ENCODE measurements at places on chromosomes 5 and 9. TPM values are rescaled to one million over a fixed set of nuclear protein-coding genes. Genes with fewer than 3 reads are reported as not detected.

The SLIT3 gene
- total RNA-seq: 70.0 TPM

The PTGES gene
- total RNA-seq: 2.1 TPM

The SPINK6 gene
- not detected for total RNA-seq

The PRR7 gene
- total RNA-seq: 2.1 TPM

The TAF11L5 gene
- not detected for total RNA-seq

The F2RL2 gene
- total RNA-seq: 1.2 TPM

DNA sequence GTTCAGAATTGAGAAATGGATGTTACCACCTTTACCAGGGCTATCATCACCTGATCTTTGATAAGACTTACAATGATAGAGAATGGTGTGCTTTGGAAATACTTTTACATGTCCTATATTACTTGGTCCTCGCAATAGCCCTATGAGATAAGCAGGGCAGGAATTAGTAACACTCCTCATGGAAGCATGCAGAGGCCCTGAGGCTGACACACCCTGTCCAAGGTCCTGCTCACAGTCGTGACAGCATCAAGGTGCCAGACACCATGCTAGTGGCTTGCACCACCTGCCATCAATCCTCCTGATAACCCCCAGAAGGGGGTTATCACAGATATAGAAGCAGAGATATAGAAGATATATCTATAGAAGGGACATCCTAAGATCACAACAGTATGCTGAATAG is 216.8 kb upstream of the TBC1D2 start:
- H3K4me1 ChIP-seq: no peaks in the 10 kb centered on the region
- DNase-seq: no peak
- no peaks in the 10 kb centered on the region for H3K36me3 ChIP-seq
- H3K27me3 ChIP-seq: no peaks in the 10 kb centered on the region
- no peak overlapping the region for H3K27ac ChIP-seq

DNA sequence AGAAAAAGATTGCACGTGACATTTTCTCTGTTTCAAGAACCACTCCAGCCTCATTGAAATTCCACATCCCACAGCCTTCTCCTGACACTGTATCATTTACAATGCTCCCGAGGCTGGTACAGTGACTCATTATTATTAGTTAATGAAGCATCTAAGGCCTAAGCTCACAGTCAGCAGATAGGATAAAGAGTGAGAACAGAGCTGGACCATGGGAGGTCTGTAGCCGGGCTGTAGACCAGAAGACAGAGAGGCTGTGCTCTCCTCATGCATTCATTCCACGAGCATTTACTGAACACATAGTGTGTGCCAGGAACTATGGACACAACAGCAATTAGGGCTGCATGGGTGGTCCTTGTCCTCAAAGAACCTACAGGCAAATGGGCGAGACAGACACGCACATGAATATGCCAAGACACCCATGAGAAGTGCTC is 47.3 kb upstream of the GALNT10 start:
- no peak overlapping the region for H3K4me3 ChIP-seq
- DNase-seq: no peak
- H3K27ac ChIP-seq: no peak overlapping the region
- peaks cover 8% of the 10 kb centered on the region for H3K4me1 ChIP-seq

GRCh38 chr5:169384661-169385060 is 83.7 kb upstream of the SLIT3 start:
- no peaks in the 10 kb centered on the region for H3K36me3 ChIP-seq
- H3K4me3 ChIP-seq: no peak overlapping the region
- H3K4me1 ChIP-seq: no peaks in the 10 kb centered on the region
- no peaks in the 10 kb centered on the region for H3K27me3 ChIP-seq
- no peak overlapping the region for H3K27ac ChIP-seq
- DNase-seq: no peak

- no peak for DNase-seq
- no peak overlapping the region for H3K27ac ChIP-seq
- H3K4me1 ChIP-seq: no peaks in the 10 kb centered on the region
These were observed 32.0 kb downstream of the FGF18 start for GRCh38 chr5:171451421-171451820.

DNA sequence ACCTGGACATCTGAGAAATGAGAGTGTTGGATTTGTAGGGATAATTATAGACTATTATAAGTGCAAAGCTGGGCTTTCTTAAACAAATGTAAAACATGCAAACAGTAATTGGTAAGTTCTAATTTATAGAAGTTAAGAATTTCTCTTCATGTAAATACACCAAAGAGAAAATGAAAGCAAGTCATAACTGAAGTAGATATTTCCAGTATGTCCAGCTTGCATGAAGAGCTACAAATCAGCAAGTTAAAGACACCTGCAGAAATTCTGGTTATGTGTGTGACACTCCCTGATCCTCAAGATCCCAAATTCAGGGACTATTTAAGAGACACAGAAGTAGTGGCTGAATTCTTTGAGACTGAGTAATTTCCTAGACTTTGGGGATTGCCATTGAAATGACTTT is 308.9 kb downstream of the TLE4 start:
- no peak overlapping the region for H3K4me3 ChIP-seq
- H3K4me1 ChIP-seq: no peaks in the 10 kb centered on the region
- no peaks in the 10 kb centered on the region for H3K36me3 ChIP-seq
- no peaks in the 10 kb centered on the region for H3K27me3 ChIP-seq
- DNase-seq: no peak
- H3K27ac ChIP-seq: no peak overlapping the region

DNA sequence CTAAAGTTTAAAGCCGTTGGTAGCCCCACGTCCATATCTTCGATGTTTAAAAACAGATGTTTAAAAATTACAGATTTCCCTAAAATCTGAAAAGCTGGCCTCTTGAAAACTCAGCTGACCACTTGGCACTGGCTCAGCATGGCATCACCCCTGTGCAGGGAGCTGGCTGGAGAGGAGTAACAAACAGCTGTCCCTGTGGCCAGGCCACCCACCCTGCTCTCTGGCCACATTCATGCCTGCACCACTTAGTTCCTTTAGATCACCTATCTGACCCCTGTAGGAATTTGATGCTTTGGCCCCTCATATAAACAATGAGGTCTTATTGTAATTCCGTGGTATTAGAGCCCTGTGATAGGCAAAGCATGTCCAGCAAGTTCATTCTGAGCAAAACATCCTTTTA is 107.5 kb downstream of the FRMD3 start:
- H3K4me3 ChIP-seq: no peak overlapping the region
- no peaks in the 10 kb centered on the region for H3K27me3 ChIP-seq
- H3K36me3 ChIP-seq: no peaks in the 10 kb centered on the region

- H3K27me3 ChIP-seq: no peaks in the 10 kb centered on the region
- H3K36me3 ChIP-seq: no peaks in the 10 kb centered on the region
- H3K4me3 ChIP-seq: no peak overlapping the region
These were observed 89.7 kb downstream of the MLLT3 start for GRCh38 chr9:20532584-20532983.

DNA sequence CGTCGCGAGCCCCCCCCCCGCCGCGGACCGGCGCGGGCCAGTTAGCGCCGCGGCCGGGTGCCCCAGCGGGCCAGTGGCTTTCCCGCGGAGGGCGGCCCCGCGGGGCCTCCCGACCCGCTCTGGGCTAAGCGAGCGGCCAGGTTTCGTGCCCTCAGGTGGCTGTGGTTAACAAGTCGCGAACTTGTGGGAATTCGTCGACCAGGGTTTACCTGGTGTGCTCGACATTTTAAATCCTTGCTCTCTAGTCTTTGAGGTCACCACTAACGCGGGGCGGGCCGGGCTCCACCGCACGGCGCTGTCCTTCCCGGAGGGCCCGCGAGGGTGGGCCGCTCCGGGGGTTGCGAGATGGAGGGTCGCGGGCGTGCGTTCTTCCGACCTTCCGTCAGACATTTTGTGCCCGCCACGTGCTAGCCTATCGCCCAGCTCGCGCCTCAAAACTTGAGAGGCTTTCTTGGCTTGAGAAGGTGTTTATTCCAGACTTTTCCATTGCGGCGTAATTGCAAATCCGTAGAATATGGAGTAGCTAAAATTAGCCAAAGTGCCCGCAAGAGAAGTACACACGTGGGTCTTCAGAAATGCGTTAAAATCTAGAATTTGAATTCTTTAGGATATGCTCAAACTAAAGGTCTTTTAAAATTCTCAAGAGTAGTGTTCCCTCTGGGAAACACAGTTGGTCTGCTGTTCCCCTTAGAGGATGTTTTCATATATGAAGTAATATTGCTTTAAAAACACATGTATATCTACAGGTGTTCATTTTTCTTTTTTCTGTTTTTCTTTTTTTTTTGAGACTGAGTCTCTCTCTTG is 2.1 kb downstream of the ANP32B start:
- H3K36me3 ChIP-seq: no peaks in the 10 kb centered on the region
- peaks cover 43% of the 10 kb centered on the region for H3K4me1 ChIP-seq
- DNase-seq: no peak
- no peaks in the 10 kb centered on the region for H3K27me3 ChIP-seq
- H3K4me3 ChIP-seq: peak overlapping the region; percentile 98
- H3K27ac ChIP-seq: peak overlapping the region; percentile 96

- H3K4me1 ChIP-seq: no peaks in the 10 kb centered on the region
- H3K27me3 ChIP-seq: no peaks in the 10 kb centered on the region
- no peak for DNase-seq
- no peak overlapping the region for H3K27ac ChIP-seq
- H3K4me3 ChIP-seq: no peak overlapping the region
These were observed 335.7 kb upstream of the IZUMO3 start for GRCh38 chr9:24881361-24881760.

GRCh38 chr5:547086-547924 is 23.1 kb upstream of the SLC9A3 start:
- no peaks in the 10 kb centered on the region for H3K4me1 ChIP-seq
- H3K27me3 ChIP-seq: peaks cover 47% of the 10 kb centered on the region
- no peak overlapping the region for H3K27ac ChIP-seq
- no peak overlapping the region for H3K4me3 ChIP-seq
- H3K36me3 ChIP-seq: no peaks in the 10 kb centered on the region
- DNase-seq: peak; percentile 54

- H3K27me3 ChIP-seq: no peaks in the 10 kb centered on the region
- H3K4me3 ChIP-seq: no peak overlapping the region
- H3K36me3 ChIP-seq: no peaks in the 10 kb centered on the region
- DNase-seq: no peak
These were observed 173.2 kb downstream of the GABRB2 start for GRCh38 chr5:161373345-161373707.

GRCh38 chr5:133533541-133533940 is 78.8 kb downstream of the FSTL4 start:
- no peaks in the 10 kb centered on the region for H3K36me3 ChIP-seq
- H3K4me3 ChIP-seq: no peak overlapping the region
- H3K27ac ChIP-seq: no peak overlapping the region

- H3K36me3 ChIP-seq: peaks cover 39% of the 10 kb centered on the region
- H3K4me3 ChIP-seq: no peak overlapping the region
- H3K27ac ChIP-seq: no peak overlapping the region
- H3K4me1 ChIP-seq: peaks cover 12% of the 10 kb centered on the region
These were observed 2.7 kb downstream of the RNF20 start for GRCh38 chr9:101536351-101536750.

- H3K27ac ChIP-seq: no peak overlapping the region
- no peak overlapping the region for H3K4me3 ChIP-seq
- H3K27me3 ChIP-seq: no peaks in the 10 kb centered on the region
These were observed 301.6 kb downstream of the NR3C1 start for GRCh38 chr5:143101725-143102386.

DNA sequence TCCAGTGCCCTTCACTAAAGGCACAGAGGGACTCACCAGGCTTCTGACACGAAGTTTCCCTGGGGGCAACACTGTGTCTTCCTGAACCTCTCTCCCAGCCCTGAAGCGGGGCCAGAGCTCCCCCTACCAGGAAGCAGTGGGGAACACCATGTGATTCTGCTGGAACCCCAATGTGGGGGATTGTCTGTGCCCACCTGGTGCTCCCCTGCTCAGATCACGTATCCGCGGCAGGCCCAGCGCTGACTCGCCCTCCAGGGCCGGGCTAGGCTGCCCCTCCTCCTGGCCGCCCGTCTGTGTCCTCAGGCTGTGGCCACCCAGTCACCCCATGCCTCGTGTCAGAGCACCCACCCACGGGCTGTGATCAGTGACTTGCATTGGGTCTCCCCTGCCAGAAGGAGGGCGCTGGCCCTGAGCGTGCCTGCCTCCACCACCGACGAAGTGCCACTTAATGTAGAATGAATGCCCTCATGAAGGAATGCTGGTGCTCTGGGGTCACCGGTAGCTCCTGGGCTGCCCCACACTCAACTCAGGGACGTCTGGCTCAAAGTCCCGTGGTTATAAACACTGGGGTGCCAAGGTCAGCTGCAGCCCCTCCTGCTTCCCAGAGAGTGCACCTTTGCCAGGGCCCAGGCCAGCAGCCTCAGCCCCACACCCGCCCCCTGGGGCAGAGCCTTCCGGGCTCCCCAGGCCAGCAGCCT is 22.1 kb downstream of the SARDH start:
- peak; percentile 64 for DNase-seq
- H3K4me3 ChIP-seq: no peak overlapping the region
- no peaks in the 10 kb centered on the region for H3K27me3 ChIP-seq
- H3K27ac ChIP-seq: peak overlapping the region; percentile 13
- no peaks in the 10 kb centered on the region for H3K36me3 ChIP-seq

DNA sequence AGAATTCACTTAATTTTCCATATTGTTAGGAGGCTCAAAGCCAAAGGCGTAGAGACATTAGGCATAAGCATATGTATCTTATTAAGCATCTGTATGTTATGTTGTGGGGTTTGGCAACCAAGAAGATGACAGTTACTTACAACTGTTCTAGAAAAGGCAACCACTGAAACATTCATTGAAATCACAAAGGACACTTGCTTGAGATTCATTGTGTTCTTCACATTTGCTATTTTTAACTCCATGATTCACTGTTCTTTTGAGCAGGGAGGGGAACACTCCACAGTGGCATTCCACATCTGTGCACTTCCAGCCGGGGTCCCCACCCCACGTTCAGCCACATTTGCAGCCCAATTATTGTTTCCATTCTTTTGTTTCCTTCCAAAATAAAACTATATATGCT is 107.1 kb downstream of the PALM2AKAP2 start:
- DNase-seq: no peak
- H3K27me3 ChIP-seq: no peaks in the 10 kb centered on the region
- H3K4me3 ChIP-seq: no peak overlapping the region
- no peak overlapping the region for H3K27ac ChIP-seq

- no peak for DNase-seq
- peak overlapping the region; percentile 68 for H3K4me3 ChIP-seq
- H3K36me3 ChIP-seq: no peaks in the 10 kb centered on the region
- H3K4me1 ChIP-seq: peaks cover 10% of the 10 kb centered on the region
- peak overlapping the region; percentile 84 for H3K27ac ChIP-seq
These were observed 525 bp downstream of the KIF24 start for GRCh38 chr9:34328500-34328986.

DNA sequence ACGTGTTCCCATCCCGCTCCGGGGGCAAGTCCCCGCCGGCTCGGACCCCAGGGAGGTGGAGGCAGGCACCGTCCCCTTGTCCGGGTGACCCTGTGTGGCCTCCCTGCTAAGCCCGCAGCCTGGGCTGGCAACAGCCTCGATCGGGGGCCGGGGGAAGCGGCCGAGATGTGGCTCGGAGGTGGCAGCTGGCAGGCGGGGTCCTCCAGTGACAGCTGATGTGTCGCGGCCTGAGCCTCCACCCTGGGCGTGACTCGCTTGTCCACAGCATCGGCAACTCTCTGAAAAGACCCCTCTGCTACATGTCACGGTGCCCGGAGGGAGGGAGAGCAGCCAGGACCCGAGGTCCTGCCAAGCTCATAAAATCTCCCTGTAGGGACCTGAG is 124.8 kb upstream of the IRX4 start:
- H3K27me3 ChIP-seq: no peaks in the 10 kb centered on the region
- DNase-seq: no peak
- no peak overlapping the region for H3K27ac ChIP-seq
- H3K36me3 ChIP-seq: no peaks in the 10 kb centered on the region
- H3K4me3 ChIP-seq: no peak overlapping the region
